HuH-7.5 (cell line): ENCODE measurements at places on chromosomes 7 and 10.

- DNase-seq: no peak
Observed at GRCh38 chr10:14163377-14164086, 167.2 kb downstream of the FRMD4A start.

DNA sequence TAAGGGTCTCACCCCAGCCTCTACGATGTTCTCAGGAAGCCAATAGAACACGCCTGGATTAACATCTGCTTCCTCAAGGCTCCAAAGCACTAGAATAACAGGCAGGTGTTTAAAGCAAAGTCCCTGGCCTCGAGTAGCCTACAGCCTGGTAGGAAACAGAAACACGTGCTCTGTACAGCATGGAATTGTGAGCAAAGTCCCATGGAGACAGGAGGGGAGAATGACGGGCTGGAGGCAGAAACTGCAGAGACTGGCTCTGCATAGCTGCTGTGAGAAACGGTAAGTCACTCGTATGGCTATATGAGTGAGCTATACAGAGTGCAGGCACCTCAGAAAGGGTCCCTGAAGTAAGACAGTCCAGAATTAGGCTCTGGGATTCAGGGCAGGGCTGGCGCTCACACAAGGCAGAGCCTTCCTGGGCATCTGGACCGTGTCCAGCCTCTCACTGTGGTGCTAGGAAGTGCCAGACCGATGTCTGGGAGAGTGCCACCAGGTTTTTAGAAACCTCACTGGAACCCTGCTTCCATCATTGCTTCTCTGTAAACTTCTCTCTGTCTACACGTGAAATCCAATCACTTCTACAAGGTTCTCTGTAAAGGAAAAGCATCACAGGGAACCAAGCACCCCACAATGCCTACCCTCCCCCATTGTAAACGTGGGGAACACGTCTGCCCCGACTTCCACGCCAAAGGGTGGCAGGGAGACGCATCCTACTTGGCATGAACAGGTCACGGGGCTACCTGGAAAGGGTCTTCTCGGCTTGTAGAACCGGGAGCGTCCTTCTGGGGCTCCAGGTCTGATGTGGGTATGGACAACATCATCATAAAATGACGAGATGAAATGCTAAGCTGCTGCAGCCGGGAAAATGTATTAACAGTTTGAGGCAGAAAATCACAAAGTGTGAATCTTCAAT lies 38.8 kb upstream of the SHH start:
- no peak for DNase-seq

- no peak for DNase-seq
Observed at GRCh38 chr7:82414389-82414788, 29.2 kb downstream of the CACNA2D1 start.

DNA sequence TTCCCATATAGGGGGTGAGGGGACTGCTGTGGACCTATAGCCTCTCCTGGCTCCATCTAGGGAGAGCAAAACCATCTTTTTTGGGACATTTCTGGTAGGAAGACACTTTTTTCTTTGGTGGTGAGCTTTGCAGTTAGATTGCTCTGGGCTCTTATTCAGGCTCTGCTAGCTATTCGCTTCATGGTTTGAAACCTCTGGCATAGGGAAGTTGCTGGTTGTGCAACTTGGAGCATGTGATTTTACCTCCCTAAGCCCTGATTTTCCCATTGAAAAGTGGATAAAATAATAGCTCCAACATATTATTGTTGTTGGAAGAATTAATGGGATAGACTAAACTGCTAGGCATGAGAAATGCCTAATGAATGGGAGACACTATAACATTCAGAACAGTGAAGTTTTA lies 69.6 kb downstream of the CYP26A1 start:
- no peak for DNase-seq

- DNase-seq: no peak
Observed at GRCh38 chr10:104509981-104510380, 131.1 kb upstream of the SORCS3 start.

DNA sequence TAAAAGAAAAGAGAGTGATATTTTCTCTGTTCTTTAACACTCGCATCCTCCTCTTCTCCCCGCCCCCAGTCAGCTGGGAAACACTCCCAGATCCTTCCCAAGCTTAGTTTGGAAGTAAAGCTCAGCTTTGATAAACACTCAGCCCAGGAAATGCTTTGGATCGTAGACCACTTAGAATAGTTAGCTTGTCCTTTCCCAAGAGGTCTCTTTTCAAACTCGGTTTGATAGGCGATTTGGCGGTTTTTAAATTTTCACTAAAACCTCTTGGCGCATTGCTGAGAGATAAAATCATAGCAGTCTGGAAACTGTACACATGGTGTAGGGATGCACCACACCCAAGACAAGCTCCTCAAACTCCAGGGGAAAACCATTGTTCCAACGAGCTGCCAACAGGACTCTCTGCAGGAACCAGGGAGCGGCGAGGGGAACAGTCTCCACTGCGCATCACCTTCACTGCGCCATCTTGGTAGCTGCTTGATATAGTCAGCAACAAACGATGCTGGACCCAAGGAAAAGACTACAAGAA lies 22.3 kb downstream of the SMURF1 start:
- DNase-seq: no peak

DNA sequence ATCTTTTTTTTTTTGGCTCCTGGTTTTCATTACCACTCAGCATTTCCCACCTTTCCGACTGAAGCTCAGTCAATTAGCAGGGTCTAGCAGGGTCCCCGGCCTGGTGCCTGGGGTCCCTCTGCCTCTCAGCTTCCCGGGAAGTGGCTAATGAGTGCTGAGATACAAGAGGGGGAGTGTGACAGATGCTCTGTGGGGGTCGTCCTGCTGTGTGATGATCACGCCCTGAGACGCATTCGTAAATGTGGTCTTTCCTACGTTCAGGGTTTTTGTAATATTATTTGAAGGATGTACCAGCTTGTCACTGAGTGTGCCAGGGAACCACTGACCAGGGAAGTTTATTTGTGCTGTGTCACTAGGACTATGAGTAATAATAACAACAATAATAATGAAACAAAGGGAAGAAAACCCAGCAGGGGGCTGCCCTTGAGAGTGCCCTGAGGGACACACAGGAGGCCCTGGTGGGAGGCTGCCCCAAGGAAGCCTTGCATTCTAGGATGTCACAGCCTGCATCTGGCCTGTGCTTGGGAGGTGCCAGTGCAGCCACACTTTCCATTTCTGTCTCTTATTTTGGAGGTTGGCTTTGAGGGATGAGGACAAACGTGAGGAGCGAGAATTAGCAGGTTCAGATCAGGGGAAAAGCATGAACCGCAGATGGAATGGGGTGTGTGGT lies 337.8 kb downstream of the ADARB2 start:
- DNase-seq: no peak

DNA sequence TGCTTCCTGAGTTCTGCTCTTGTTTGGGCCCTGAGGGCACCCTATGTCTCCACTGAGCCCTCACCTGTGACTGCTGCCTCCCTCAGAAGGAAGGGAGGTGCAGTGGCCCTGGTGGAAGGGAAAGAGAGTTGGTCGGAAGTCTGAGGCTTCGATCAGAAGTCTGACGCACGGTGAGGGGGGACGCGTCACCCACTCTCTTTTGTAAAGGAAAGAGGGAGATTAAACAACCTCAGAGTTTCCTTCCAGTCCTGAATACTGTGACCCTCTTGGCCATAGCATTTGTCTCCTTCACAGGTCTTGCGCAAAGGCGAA lies 31.4 kb upstream of the TRIM8 start:
- no peak for DNase-seq

- no peak for DNase-seq
Observed at GRCh38 chr10:113056030-113056429, 106.0 kb downstream of the TCF7L2 start.

DNA sequence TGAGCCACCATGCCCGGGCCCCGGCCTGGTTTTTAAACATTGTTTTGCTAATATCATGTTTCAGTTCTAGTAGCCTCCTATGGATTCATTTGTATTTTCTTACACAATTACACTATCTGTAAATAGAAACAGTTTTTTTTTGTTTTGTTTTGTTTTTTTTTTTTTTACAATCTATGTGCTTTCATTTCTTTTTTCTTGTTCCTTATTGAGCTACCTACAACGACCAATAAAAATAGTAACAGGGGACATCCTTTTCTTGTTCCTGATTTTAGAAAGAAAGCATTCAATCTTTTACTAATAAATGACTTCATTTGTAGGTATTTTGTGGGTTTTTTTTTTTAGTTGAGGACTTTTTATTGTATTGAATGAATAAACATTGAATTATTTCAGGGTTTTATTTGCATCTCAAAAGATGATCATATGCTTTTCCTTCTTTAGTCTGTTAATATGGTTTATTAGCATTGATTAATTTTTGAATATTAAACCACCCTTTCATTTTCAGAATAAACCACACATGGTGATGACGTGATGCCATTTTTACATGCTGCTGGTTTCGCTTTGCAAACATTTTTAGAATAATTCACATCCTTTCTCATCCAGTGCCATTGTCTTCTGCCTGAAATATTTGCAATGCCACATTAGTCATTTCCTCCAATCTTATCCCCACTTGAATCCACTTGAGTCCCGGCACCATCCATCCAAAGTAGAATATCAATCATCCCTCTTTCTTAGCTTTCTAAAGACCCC lies 18.1 kb upstream of the AKR1E2 start:
- no peak for DNase-seq

- DNase-seq: no peak
Observed at GRCh38 chr10:117134306-117135025, 3.6 kb downstream of the VAX1 start.

- DNase-seq: no peak
Observed at GRCh38 chr10:120580918-120581895, 124.2 kb downstream of the PLPP4 start.

- no peak for DNase-seq
Observed at GRCh38 chr10:14003517-14004184, 327.1 kb downstream of the FRMD4A start.

GRCh38 chr7:13821152-13821787 lies 168.2 kb downstream of the ETV1 start:
- DNase-seq: no peak

- DNase-seq: no peak
Observed at GRCh38 chr7:116588641-116589594, 64.1 kb downstream of the CAV1 start.

DNA sequence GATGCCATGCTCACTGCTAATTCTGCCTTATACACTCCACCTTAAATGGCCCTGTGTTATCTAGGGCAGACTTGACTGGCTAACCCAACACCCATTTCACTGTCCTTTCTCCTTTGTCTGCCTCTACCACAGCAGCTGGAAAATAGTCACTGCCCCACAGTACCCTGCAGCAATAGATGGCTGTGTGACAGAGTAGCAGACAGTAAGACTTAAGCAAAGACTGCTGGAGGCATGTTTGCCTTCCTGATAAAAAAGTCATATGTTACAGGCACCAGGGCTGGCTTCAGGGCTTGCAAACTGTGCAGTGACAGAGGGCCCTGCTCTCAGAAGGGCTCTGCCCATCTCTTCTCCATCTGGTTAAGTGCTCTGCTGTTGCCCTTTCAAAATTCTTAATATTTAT lies 332.6 kb upstream of the GHITM start:
- no peak for DNase-seq

DNA sequence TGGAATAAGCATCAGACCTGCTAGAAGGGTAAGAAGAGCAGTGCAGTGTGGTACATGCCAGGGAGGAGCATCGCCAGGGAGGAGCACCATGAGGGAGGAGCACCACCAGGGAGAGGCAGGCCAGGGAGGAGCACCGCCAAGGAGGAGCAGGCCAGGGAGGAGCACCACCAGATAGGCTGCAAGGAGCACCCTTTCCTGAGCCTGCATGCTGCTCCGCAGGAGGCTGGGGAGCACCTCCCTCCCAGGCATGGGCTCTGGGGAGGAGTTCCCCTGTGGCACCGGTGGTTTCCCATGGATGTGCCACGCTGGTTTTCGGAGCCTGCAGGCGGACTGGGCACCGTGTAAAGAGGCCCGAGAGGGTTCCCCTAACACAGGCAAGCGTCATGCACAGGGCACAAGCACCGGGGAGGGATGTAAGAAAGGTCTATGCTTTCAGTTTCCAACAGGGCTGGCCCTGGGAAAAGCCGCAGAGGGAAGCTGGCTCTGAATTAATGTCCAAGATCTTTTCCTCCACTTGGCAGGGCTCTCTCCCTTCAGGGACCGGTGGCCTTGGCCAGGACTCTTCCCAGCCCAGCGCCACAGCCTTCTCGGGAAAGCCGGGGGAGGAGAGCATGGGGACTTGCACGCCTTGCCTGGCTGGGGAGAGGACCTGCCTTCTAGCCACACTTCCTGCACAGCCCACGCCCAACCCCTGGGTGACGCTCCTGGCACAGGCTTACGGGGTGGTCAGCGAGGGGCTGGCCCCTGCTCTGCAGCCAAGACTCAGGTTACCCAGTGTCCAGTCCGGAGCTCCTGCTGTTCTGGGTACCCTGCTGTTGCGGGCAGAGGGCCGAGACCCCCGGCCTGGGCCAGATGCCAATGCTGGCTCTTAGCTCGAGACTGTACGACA lies 11.5 kb upstream of the GPER1 start:
- no peak for DNase-seq

DNA sequence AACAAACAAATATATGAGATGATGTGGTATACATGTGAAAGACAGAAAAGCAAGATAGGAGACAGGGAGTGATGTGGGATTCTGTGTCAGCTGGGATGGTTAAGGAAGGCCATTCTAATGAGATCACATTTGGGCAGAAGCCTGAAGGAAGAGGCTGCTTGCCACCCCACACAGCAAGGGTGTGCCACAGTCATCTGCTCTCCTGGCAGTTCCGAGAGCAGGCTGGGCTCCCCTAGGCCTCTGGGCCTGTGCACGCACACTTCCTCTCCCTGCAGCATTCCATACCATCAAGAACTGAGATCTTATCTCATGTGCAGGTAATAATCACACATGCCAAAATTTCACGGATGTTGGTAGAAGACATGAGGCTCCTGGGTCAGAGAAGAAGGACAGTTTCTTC lies 43.1 kb downstream of the SYPL1 start:
- no peak for DNase-seq

DNA sequence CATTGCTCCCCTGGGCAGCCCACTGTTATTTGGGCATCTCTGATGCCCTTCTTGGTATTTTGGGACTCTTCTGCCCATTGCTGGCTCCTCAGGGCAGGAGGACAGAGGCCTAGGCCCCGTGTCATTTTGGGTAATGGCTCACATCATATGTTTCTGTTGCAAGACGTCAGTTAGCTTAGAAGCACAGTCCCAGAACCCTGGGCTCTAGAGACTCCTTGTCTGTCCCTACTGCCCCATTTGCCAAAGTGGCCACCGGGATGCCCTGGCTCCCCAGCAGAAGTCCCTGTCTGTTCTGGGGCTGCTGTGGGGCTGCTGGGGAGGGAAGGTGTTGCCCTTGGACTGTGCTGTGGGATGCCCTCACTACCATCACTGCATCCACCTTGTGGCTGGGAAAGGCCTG lies 48.8 kb downstream of the ADCYAP1R1 start:
- no peak for DNase-seq

GRCh38 chr10:77309509-77309908 lies 328.1 kb downstream of the KCNMA1 start:
- no peak for DNase-seq
